ENCODE measurements at places on chromosomes 16 and 17.

- DNase-seq, result no peak
These were observed 15.4 kb upstream of the KRT17 start for GRCh38 chr17:41639492-41640473.

DNA sequence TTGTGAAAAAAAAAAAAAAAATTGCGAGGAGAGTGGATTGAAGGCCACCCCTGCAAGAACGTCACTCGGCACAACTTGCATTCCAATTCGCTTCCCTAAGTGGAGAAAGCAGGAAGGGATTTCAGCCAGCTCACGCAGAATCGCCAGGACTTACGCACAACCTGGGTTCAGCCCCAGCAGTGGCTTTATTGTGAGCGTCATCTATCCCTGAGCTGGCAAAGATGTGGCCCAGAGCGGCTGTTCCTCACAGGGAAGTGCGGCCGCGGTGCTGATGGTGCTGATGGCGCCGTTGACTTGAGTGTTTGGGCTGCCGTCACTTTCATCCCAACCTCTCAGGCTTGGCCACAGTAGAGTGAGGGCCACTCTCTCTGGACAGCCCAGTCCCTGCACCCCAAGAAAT, 197.6 kb downstream of the NTN1 start:
- no peak for DNase-seq

- DNase-seq, result no peak
These were observed 13.4 kb downstream of the ENDOV start for GRCh38 chr17:80428363-80428762.

DNA sequence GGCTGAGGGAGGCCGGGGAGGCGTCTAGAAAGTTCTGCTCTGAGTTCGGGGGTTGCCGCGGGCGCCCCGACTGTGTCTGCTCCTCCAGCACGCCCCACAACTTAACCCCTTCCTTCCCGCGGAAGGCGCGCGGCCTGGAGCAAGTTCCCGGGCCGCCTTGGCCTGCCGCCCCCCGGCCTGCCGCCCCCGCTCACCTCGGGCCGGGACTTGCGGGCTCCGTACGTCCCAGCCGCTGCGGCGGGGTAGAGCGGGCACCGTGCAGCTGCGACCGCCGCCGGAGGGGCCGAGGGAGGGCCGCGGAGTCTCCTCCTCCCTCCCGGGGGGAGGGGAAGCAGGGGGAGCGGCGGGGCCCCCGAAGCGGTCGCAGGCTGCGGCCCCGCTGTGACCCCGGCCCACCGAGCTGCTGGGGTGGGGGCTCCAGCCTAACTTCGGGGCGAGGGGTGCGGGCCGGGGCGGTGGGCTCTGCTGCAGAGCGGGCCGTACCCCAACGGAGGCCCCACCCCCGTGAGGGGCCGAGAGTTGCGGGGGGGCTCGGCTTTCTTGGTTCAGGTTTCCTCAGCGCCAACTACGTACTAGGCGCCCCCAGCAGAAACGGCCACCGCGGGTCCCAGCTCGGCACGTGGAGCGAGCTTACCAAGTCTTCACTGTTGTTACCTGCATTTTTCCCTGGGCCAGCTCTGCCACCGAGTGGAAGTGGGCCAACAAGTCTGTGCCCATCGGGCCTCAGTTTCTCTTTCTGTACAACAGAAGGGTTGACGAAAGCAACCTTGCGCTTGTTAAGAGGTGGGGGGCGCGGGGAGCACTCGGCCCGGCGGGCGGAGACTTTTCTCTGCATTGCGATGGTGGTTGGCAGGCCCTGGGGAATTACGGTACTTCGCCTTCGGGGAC, at the start of gene CCDC102A:
Gene CCDC102A, minus strand, starts transcription at position 266 of the 888 bp plus-strand sequence. CDS start 7,394 bp downstream, outside the sequence.
- no peak for DNase-seq

- DNase-seq, result peak; percentile 61
These were observed 107.6 kb downstream of the ZNF423 start for GRCh38 chr16:49748322-49748721.

- DNase-seq, result no peak
These were observed 10.3 kb upstream of the IL4R start for GRCh38 chr16:27303256-27304100.

GRCh38 chr16:75476817-75477216, 12.3 kb upstream of the TMEM170A start:
- DNase-seq, result no peak

DNA sequence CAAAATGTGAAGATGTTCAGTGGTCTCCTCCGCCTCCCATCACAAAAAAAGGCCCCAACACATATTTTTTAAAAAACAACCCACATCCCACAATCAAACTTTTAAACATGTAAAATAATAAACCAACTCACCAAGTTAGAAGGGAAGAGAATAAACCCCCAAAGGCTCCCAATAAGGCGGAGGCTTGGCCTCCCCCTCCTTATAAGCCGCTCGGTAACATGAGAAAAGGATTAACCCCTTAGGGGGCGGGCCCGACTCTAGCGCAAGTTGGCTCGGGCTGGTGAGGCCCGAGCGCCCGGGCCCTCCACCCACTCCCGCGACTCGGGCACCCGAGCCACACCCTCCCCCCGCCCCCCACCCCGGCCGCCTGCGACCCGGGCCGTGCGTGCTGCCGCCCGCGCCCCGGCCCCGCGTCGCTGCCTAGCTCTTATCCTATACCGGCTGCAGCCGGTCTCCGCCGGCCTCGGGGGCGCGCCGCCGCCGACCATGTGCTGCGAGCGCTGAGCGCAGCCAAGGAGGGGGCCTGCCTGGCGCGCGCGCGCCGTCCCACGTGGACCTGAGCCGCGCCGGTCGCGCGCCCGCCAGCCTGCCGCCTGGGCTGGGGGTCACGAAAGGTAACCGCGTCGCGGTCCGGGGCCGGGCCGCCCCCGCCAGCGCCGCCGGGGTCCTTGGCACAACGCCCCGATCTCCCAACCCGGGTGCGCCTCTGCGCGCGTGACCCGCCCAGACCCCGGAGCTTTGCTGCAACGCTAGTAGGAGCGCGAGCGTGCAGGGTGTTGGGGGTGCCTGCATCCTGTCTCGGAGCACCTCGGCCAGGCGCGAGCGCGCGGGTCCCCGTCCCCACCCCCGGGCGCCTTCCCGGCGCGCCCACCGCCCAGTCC, at the start of the genes ARSG and SLC16A6:
Gene ARSG, plus strand, starts transcription at position 541 of the 881 bp plus-strand sequence. CDS start 15,999 bp downstream, outside the sequence.
Gene SLC16A6, minus strand, starts transcription at position 173 of the 881 bp plus-strand sequence. CDS start 12,807 bp downstream, outside the sequence.
- peak; percentile 66 for DNase-seq

DNA sequence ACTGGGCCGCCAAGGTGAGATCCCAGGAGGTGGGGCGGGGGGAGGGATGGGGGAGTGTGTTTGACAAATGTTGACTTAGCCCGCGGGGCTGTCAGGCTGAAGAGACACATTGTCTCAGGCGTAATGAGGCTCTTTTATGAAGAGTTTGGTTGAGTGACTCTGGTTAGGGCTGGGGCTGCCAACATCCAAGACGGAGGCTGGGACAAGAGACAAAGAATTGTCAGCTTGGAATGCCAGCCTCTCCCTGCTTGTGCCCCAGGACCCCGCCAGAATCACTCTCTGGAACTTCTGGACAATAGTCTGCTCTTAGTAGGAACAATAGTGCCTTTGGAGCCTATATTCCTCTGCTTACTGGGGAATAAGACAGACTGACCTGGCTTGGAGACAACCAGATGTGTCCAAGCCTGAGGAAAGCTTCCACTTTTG, 24.0 kb downstream of the PCTP start:
- no peak for DNase-seq

DNA sequence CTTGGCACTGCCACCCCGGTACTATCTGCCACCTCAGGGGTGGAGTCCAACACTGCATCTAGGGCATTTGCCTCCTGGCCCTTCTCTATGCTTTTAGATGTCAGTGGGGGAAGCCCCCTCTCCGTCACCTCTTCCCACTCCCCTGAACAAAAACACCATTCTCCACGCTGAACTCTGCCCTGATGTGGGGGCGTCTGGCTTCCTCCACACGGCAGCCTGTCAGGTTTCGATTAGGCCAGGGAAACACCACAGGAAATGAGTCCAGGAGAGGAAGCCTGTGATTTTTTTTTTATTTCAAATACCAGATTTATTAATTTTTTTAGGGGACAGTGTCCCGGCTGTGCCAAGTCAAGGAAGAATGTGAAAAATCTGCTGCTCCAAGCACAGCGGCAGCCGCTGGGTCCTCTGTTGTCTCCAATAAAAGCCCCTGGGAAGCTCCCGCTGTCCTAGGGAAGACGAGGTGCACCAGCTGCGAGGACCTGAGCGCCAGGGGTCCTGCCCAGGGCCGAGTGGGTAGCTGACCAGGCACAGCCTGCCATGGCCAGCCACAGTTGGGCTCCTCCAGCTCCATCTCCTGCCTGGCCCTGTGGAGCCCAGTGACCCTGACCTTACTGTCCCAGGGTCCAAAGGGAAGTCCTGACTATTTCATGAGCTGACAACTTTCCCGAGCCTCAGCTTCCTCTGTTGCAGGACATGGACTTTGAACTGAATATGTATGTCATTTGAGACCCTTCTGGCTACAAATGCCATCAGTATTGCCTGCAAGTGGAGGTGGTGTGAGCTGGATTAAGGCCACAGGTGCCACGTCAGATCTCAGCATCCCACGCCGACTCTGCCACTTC, 336.7 kb downstream of the FOXL1 start:
- DNase-seq, result no peak

GRCh38 chr17:17792551-17793377, 44.0 kb downstream of the SREBF1 start:
- DNase-seq, result peak; percentile 66

GRCh38 chr17:34312080-34312479, 7.2 kb upstream of the CCL8 start:
- DNase-seq, result no peak

DNA sequence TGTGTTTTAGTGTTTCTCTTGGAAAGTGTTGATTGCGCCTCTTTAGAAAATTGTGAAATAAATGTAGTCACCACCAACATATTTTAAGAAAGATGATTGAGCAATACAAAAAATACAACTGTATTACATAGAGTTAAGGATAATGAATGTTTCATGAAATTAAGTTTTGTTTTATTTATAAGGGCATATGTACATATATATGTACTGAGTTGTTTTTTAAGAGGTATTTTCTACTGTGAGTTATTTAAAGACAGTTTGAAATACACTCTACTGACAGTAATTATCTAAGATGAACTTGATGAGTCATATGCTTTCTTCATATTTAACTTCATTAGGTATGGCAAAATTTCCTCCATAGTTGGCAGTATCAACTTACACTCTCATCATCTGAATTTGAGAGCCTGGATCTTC, 411.7 kb downstream of the HS3ST3B1 start:
- no peak for DNase-seq

- DNase-seq, result no peak
These were observed 168.0 kb downstream of the AATF start for GRCh38 chr17:37116671-37117185.

GRCh38 chr16:14529010-14529669, 100.9 kb downstream of the PARN start:
- DNase-seq, result peak; percentile 39

DNA sequence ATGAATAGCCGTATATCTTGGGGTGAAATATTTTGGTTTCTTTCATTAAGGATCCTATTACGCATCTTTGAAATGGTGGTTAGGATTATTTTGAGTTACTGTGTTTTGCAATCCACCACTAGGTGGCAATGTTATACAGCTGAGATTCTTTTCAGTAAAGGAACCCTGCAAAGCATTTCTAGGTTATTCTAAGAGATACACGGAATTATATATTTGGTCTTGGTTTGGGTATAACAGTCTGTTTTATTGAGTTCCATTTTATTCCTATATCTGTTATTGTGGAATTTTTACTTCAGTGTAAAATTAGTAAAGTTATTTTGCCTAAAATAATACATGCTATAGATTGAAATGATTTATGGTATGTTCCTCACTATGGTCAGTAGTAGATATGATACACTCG, 62.9 kb upstream of the CPHXL start:
- peak; percentile 19 for DNase-seq

GRCh38 chr17:30550512-30551273, 73.5 kb downstream of the GOSR1 start:
- no peak for DNase-seq

GRCh38 chr17:30477083-30477773, at the start of gene GOSR1:
TSS of gene GOSR1 (plus strand) at chr17:30477408. CDS start at chr17:30477434, 26 bp downstream.
- DNase-seq, result peak; percentile 92

DNA sequence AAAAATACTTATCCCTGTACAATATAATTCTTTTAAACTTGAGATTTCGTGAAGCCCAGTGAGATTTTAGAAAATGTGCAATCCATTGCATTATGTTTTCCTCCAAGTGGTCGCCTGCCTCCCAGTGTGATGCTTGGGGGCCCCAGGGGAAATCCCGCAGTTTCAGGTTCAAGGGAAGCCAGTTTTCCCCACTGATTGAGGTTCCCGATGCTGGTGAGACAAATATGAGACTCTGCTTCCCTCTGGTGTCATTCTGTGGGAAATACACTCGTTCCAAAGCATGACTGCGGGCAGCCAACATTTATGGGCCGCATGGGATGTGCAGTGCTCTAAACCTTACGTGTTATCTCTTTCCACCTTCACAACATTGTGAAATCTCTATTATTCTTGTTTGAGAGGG, 200.8 kb downstream of the PRKCB start:
- DNase-seq, result no peak

- no peak for DNase-seq
These were observed 230.6 kb downstream of the FOXL1 start for GRCh38 chr16:86808863-86809444.

- no peak for DNase-seq
These were observed 3.8 kb downstream of the SNX29 start for GRCh38 chr16:11980136-11980844.

- DNase-seq, result peak; percentile 16
These were observed 18.1 kb upstream of the RAB11FIP4 start for GRCh38 chr17:31373150-31374093.

DNA sequence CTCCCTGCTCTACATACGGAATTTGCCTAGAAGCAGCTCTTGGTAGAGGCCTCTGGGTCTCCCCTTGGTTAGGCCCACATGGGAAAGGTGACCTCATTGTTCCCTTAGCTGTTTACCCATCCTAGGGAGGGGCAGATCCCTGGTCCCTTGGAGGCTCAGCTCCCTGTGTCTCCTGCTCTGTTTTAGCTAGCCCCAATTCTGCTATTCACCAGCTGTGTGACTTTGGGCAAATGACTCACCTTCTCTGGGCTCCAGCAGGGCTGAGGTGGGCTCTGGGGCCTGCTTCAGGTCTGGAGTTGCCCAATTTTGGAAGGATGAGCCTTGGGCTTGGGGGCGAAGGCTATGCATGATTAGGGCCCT, 3.9 kb downstream of the ABCC3 start:
- no peak for DNase-seq

DNA sequence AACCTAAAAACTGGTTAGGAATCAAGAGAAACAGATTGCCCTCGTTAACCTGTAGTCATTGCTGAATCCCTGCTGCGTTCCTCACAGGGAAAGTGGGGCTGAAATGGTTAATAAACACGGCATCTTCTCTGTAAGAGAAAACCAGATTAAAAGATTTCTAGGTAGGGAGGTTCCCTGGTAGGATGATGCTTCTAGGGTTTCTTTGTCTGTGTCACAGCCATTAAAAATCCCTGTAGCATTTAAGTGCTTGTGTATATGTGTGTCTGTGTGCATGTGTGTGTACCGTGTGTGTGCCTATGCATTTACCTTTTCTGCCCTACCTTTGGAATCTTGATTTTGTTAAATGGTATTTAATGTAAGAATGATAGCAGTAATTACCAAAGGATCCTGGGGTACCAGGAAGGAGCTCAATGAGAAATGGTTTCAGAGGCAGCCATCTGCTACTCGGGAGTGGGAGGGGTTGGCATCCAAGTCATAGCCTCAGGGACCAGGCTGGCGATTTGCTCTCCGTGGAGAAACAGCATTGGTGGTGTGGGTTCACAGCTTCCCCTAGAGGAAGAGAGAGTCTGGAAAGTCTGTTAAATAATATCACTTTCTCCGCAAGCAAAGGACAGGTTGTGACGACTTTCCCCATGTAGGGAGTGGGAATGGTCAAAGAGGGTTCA, 177.1 kb downstream of the HS3ST4 start:
- DNase-seq, result no peak

- DNase-seq, result no peak
These were observed 337.7 kb downstream of the TOX3 start for GRCh38 chr16:52209227-52209626.

Measured in NCI-H524 treated with DMSO at 0.1 percent for 48 hours (cell line).